Jurkat, Clone E6-1 (cell line): ENCODE measurements at places on chromosomes 6 and 20.

DNA sequence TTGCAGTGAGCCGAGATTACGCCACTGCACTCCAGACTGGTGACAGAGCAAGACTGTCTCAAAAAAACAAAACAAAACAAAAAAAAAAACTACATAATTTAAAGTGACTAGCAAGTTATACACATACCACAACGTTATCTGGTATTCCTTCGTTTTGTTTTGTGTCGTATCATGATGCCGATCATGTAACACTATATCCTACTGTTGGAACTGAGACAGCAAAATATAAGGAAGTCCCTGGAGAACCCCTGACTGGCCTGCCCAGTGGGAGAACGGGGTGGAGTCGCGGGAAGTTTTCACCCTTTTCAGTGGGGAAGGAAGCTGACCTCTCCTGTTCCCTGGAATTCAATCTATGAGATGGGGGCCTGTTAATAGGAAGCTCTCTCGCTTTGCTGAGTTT lies 15.1 kb downstream of the SOX4 start:
- DNase-seq = no peak

DNA sequence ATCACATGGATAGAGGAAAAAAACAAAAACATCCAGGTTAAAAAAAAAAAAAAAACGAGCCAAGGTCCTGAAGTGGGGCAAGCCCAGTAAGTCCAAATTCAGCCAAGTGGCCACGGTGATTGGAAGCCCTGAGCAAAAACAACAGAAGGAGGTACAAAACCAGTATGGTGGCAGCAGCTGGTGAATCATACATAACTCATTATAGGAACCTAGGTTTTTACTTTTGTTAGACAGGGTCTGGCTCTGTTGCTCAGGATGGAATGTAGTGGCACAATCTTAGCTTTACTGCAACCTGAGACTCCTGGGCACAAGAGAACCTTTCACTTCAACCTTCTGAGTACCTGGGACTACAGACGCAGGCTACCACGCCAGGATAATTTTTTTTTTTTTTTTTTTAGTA lies 22.7 kb upstream of the MYB start:
- DNase-seq = no peak

- DNase-seq = no peak
Observed at GRCh38 chr6:134830194-134830593, 119.7 kb downstream of the ALDH8A1 start.

DNA sequence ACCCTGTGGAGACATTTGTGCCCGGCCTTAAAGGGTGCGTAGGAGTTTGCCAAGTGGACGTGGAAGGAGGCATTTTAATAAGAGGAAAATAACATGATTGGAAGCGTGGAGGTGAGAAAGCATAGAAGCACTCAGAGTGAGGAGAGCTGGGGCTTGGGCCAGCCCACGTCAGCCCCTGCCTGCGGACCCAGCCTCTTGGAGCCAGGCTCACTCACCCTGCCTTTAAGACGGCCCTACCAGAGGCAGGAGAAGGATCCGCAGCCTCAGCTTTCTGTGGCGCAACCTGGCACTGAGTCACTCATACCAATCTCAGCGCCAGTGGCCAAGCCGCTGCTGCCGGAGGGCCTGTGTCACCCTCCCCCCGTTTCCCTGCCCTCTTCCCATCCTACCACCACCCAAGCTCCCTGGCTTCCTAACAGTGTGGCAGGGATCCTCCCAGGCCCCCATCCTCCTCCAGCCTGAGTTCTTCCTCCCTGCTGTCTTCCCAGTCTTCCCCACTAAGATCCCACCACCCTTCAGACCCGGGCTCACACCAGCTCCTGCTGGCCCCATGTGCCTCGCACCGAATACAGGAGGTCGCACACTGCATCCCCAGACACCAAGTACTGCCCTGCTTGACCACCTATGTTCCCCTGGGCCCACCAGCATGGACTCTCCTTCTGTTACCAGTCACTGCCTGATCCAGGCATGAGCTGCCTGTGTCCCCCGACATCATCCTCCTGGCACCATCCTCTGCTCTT lies 285.2 kb downstream of the UST start:
- DNase-seq = no peak

DNA sequence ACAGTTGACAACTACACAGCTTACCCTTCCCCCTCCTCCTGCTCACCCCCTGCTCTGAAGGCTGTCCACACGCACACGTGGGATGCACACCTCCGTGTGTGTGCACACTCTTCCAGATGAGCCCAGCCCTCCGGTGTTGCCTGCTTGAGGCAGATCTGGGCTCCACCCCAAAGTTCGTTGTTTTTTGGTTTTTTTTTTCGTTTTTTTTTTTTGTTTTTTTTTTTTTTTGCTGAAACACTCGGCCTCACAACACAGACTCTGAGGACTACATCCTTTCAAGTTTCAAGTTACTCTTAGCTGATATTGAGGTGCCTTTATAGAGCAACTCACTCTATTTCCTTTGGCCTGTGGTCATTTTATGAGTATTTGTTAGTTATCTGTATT lies 88.2 kb downstream of the RREB1 start:
- peak; percentile 41 for DNase-seq

DNA sequence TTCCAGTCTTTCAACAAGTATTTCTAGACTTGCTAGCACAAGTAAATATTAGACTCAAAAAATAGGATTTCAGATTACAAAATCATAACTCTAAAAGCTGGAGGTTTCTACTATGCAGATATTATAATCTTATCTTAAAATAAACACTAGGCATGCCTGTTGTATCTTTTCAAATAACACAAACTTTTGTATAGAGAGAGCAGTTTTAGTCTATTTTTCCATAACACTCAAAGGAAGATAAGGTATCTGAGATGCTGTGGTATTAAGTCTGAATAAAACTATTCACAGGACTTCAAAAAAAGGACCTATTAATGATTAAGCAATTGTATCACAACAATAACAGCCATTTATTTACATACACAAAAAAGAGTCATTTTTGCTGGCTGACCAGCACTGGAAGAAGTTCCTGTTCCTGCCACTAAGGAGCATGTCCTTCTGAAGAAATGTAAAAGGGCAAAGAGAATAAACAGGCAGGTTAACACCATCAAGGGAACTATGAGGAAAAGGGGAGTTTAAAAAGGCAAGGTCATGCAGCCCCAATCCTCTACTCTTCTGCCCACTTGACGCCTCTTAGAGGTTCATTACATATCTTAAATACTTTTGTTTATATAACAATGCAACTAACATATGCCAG lies 39.4 kb downstream of the REPS1 start:
- DNase-seq = no peak

- DNase-seq = no peak
Observed at GRCh38 chr6:152973916-152974315, 8.9 kb downstream of the FBXO5 start.

DNA sequence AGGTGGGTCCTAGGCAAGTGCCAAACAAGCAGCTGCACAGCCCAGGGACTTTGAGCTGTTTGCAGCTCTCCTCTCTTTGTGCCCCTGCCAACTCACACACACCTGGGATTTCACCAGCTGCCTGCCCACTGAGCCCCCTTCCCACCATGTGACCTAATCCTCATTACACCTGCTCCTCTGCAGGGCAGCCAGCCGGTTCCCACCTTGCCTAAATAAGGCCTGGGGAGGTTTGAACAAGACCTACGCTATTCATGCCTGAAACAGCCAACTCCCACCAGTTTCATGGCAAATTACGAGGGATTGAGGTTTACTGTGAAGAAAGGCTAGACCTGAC lies 92.6 kb upstream of the SOX4 start:
- DNase-seq = peak; percentile 5

DNA sequence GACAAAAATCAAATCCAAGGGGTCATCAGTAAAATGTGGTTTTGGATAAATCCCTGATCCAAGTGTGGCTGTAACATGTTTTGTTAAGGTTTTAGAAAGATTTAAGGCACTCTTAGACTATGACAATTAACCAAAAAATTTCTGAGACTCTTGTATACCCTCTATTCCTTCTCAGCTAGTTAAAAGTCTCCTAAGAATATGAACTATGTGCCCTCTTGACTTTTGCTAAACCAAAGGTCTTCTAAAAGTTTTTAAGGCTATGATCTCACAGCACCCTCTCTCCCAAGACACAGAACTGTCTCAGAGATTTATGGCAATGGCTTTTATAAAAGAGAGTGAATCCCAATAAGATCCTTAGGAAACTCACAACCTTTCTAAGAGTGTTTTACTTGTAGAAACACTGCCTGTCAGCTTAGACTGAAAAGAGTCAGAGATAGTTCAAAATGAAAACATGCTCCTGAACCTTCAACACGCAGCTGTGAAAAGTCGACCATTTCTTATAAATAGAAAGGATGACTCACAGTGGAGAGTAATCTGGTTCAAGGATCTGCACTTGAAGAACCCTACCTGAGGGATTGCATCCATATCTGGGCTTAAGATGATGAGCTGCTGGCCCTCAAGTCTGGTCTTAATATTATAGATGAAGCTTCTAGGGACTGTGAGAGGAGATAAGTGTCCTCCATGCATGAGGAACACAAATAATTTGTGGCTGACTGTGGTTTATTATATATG lies 388.4 kb upstream of the GJE1 start:
- no peak for DNase-seq

GRCh38 chr20:33345342-33345741 lies 56.0 kb downstream of the CDK5RAP1 start:
- DNase-seq = no peak

DNA sequence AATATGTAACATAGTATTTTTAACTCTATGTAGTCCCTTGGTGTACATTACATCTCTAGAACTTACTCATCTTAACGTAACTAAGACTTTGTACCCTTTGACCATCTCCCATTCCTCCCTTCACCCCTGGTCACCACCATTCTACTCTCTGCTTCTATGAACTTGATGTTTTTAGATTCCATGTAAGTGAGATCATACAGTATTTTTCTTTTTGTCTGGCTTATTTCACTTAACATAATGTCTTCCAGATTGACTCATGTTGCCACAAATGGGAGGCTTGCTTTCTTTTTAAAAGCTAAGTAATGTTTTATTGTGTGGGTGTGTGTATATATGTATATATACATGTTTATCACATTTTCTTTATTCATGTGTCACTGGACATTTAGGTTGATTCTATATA lies 55.8 kb downstream of the TMEM200A start:
- no peak for DNase-seq

GRCh38 chr20:50251992-50252511 lies 61.4 kb downstream of the CEBPB start:
- no peak for DNase-seq

GRCh38 chr6:15709651-15710269 lies 46.9 kb upstream of the DTNBP1 start:
- no peak for DNase-seq

DNA sequence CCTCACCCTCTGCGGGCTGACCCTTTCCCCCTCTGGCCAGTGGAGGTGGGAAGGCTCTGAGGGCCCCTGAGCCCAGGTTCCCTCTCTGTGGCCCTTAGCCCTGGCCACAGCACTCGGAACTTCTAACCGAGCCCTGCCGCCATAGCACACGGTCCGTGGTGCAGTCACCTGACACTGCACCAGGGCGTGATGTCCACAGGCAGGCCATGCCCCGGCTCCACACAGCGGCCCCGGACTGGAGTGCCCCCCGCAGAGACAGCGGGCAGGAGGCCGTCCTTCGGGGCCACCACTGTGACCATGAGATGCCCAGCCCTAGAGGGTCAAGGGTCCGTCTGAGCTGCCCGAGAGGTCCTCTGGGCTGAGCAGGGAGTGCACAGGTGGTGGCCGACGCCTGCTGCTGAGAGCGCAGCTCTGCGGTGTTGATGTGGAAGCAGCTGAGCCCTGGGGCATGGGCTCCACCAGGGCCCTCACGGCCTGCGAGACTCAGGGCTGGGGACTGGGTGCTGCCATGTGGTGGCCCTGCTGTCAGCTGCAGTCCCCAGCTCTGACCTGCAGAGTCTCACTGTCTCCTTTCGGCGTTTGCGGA lies 11.2 kb upstream of the BHLHE23 start:
- DNase-seq = no peak

DNA sequence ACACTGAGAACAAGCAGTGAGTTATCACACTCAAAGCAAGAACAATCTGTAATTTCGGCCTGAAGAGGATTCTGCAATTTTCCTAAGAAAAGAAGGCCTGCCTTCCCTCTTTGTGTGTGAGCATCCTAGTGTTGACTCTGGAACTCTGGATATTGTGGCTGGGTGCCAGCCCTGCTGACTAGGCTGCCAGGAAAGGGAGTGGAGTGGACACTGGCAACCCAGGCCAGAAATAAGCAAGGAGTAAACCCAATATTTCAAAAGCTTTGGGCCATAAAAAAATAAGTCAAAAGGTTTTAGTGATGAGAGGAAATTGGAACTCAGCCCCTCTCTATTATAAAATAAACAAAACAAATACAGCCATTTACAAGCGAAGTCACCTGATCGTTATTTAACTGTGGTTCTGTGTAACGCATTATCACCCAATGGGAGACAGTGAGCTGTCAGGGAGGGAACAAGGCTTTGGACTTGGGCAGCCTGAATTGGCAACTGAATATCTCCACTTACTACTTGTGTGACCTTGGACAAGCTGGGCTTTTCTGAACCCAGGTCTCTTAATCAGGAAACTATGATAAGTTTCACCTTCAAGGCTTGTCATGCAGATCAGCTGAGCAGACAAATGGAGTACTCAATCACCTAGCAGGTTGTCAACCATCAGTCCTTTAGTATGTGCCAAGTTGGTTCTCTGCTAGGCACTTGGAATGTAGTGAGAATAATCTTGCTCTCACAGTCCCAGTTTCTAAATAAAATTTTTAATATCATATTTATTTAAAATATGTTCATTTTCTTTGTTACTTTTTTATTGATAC lies 196.2 kb downstream of the PAX1 start:
- no peak for DNase-seq

DNA sequence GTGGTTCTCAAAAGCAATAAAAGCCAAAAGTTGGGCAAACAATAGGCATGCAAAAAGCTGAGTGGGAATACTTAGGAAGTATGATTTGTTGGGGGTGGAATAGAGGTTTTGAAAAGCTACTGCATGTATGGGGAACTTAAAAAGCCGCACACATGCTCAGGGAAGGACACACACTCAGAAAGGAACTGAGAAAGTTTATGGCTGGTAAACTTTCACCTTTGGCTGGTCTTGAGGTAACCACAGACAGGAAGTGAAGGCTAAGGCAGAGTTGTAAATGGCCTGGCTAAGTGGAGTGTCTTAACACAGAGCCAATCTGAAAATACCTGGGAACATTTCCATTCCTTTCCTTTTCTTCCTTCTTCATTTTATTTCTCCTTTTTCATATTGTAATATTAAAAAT lies 134.5 kb upstream of the EXOC2 start:
- no peak for DNase-seq

- no peak for DNase-seq
Observed at GRCh38 chr6:30263734-30264133, 50.5 kb upstream of the TRIM26 start.

DNA sequence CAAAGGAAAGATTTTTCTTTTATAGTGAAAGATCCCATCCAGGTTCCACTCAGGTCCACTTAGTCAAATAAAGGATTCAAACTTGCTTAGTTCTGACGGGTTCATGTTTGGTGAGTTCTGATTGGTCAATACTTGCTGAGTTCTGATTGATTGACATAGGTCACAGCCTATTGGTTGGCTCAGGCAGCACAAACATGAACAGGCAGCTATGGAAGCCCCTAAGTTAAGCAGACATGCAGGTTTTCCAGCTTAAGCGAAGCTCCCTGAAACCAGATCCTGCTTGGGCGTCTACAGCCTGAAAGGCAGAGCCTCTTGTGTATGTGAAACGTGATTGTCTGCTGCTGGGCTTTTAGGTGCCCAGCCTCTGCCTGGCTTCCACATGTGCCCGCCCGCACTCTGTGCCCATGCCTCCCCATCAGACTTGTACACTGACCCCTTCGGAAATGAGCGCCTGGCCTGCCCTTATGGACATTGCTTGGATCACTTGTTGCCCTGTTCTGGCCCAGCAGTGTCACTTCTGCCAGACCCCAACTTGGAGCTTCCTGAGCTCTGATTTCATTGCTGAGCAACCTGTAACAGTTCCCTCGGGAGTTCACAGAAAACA lies 45.4 kb upstream of the ECI2 start:
- peak; percentile 52 for DNase-seq
